ENCODE measurements at places on chromosomes 1 and 21.

DNA sequence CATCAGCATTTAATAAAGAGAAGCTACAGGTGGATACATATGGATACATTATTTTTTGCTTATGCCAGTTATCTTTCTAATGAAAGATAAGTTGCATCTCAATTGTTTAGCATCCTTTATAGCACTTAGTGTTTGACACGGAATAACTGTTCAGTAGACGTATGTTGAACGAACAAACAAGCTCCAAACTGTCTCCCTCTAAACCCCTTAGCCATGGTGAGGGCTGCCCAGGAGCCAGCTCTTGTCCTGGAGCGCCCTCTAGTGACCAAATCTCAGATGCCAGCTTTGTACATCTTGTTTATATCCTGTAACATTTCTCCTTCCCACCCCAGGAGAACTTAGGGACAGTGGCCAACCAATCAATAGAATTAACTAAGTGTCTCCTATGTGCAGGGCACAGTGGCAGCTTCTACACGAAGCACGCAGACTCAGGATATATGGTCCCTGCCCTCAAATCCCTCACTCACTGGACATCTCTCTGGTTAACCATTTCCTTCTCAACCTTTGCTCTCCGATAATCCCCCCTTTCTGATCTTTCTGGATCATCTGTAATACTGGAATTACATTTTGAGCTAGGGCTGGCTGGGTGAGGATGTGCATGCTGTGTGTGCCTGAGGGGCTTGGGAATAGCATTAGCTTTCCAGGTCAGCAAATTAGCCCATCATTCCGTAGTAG, 22.9 kb downstream of the KCNA10 start:
- peak; percentile 90 for DNase-seq

DNA sequence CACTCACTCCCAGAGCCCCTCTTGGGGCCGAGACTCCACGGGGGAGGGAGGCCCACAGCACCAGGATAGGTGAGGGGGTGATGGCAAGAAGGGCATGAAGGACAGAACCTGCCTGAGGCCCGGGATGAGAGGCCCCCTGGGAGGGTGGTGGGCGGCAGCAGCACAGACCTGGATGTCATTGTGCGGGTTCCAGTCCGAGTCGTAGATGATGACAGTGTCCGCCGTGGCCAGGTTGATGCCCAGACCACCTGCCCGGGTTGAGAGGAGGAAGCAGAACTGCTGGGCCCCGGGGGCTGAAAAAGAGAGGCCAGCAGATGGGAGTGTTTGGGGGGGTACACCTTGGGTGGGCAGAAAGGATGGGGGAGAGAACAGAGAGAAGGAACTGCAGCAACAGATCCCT, 50.1 kb downstream of the CHD5 start:
- no peak for DNase-seq

- DNase-seq = no peak
Observed at GRCh38 chr1:94324178-94324544, 86.8 kb upstream of the ARHGAP29 start.

- DNase-seq = no peak
Observed at GRCh38 chr1:174815036-174815435, 184.7 kb upstream of the CACYBP start.

GRCh38 chr1:241598249-241598648, 41.9 kb downstream of the CHML start:
- no peak for DNase-seq

DNA sequence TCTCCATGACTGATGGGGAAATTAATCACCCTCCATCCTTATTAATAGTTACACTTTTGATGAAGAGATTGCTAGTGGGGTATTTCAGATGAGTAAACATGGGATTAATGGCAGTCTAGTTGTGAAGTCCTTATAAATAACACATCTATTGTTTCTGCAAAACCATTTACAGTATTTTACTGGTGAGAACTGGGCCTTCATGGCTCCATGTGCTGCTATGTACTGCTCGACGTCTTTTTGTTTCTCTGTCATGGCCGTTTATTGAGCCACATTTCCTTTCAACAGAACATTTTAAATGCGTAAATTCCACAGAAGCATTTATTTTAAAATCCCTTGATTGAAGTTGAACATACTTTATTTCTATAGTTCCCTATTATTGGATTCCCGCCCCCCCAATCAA, 34.5 kb downstream of the SPEN start:
- DNase-seq = no peak

- no peak for DNase-seq
Observed at GRCh38 chr1:86502721-86503405, 34.1 kb downstream of the CLCA1 start.

- DNase-seq = peak; percentile 82
Observed at GRCh38 chr1:94805912-94806311, 14.2 kb upstream of the SLC44A3 start.

DNA sequence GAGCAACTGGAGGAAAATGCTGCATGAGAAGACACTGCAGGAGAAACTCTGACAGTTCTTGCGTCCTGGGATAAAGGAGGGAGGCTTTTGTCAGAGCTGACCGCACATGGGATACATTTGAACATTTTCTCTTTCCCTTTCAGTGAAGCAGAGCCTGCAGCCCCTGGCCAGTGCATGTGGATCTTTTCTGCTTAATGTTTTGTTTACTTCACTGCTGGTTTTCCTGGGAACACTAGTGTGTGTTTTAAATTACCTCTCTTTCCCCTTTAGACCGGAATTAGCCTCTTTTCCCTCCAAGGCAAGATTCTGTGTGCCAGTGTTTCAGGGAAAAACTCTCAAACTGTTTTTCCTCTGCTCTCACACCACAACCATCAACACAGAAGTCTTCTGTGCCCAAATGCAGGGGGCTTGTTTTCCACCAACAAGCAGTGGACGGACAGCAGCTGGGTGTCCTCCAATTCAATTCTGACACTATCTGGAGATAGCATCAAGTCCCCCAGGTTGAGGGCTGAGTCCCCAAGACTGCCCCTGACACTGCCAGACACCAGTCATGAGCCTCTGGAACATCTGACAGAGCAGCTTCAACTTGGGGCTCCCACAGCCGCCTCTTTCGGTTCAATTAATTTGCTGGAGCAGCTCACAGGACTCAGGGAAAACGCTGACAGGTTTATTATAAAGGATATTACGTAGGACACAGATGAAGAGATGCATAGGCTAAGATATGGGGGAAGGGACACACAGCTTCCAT, 136.2 kb downstream of the RHOU start:
- no peak for DNase-seq

DNA sequence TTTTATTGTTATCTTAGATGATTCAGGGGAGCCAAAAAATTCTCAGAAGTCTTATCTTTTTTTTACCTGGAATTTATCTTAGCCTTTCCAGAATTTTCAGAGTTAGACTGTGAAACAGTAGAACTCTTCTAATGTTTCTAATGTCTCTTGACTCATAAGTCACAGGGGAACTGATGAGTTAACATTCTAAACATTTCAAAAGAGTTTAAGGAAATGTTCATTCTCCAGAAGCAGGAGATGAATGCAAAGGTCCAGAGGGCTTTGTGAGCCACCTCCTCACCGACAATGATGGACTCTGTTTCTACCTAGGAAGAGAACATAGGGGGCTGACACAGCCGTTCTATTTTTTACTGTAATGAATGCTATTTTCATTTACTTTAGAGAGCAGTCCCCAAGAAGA, 157.5 kb downstream of the BRINP2 start:
- DNase-seq = no peak

DNA sequence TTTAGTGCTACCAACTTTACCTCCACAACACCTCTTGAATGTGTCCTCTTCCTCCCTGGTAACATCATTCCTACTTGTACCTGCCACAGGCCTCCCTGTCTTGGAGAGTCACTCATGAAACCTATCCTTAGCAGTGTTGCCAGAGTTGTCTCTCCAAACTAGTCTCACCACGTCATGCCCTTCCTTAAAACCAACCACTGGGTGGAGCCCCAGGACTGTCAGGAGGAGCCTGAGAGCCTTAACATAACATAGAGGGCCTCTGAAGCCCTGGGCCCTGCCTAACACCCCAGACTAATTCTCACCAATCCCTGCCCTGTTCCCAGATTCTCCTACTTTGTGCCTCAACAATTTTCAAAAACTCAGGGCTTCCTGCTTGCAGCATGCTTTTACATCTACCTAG, 65.3 kb downstream of the ZNF697 start:
- DNase-seq = peak; percentile 84

GRCh38 chr1:153592748-153593147, 20.2 kb downstream of the S100A16 start:
- no peak for DNase-seq

GRCh38 chr1:220926146-220926545, 46.9 kb downstream of the HLX start:
- no peak for DNase-seq

GRCh38 chr1:221669441-221669840, 72.4 kb downstream of the DUSP10 start:
- DNase-seq = no peak

DNA sequence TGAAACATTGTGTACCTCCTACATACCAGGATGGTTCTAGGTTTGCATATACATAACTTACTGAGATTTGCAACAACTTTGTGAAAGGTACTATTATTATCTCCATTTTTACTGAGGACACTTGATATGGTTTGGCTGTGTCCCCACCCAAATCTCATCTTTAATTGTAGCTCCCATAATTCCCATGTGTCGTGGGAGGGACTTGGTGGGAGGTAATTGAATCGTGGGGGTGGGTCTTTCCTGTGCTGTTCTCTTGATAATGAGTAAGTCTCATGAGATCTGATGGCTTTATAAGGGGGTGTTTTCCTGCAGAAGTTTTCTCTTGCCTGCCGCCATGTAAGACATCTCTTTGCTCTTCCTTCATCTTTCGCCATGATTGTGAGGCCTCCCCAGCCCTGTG, 40.1 kb downstream of the IGSF21 start:
- no peak for DNase-seq

DNA sequence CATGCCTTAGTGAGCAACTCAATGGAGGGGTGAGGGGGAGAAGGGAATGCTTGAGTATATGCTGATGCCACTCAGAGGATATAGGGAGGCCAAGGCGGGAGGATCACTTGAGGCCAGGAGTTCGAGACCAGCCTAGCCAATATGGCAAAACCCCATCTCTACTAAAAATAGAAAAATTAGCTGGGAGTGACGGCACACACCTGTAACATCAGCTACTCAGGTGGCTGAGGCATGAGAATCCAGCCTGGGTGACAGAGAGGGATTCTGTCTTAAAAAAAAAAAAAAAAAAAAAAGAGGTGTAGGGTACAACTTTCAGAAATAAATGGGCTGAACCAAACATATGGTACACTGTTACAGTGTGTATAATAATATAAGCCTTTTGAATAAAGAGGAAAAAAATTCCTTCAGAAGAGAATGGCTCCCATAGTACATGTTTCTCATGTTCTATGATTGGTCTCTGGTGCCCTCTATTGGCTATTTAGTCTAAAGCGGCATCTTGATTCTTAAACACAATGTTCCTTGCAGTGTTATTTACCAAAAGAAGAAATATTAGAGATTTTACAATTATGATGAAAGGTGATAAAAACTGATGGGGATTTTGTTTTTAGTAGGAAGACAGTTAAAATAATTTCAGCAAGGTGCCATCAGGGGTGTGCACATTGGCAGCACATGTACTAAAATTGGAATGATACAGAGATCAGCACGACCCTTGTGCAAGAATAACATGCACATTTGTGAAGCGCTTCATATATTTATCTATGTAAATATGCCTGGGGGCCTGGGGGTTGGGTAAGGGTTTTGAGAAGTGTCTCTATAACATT, 109.8 kb downstream of the PATJ start:
- peak; percentile 89 for DNase-seq

GRCh38 chr1:229781453-229781852, 155.4 kb downstream of the URB2 start:
- no peak for DNase-seq

GRCh38 chr1:10324627-10325026, 74.2 kb upstream of the PGD start:
- DNase-seq = no peak

DNA sequence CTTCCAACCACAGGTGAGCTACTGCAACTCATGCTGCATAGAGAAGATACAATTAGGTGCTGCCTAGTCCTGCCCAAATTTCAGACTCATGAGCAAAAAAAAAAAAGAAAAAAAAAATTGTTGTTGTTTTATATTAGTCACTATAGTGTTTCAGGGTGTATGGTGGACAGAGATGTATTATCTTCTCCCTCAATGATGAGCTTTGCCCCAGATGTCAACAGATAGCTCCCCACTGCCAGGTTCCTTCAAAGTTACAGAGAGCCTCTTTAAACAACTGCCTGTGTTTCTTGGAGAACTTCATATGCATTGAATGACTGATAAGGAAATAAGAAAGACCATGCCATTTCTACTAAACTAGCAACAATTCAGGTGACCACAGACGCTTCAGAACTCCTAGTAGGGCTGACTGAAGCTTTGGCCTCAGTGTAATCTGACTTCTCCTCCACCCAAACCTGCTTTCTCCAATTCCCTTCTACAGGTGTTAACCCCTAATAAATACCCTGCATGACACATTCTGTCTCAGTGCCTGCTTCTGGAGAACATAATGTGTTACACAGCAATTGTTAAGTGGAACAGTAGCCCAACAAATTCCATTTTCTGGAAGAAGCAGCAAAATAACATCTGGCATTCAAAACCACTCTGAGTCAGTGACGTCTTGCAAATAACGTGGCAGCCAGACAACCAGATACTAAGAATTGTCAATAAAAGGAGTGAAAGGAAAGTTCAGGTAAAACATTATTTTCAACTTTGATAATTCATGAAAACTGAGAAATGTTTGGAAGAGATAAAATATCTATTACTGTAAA, 147.7 kb downstream of the CDC42BPA start:
- DNase-seq = peak; percentile 83

DNA sequence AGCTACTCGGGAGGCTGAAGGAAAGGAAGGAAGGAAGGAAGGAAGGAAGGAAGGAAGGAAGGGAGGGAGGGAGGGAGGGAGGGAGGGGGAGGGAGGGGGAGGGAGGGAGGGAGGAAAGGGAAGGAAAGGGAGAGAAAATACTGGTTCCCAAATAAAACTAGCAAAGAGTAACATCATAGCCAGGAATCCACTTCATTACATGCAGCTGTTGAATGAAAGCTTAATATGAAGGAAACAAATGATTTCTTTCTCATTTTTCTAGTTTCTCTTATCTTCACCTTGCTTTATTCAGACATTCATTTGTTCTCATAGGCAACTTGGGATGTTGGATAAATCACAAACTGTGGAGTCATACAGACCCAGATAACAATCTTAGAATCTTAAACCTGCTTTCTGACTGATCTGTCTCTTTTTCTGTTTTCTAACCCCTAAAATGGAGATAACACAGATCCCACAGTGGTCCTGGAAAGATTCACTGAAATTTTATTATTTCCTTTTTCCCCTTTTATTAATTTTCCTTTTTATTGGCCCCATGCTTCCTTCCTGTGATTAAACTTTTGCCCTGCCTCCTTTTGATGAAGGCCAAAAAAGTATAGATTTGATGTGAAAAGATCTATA, 52.5 kb upstream of the USH2A start:
- DNase-seq = no peak

Data from hematopoietic multipotent progenitor cell treated with erythropoietin and hydrocortisone succinate and interleukin-3 and kit ligand, for 4 days (in vitro differentiated cells).